Memory B cell (primary cell): ENCODE measurements at places on chromosomes 13 and 19.

DNA sequence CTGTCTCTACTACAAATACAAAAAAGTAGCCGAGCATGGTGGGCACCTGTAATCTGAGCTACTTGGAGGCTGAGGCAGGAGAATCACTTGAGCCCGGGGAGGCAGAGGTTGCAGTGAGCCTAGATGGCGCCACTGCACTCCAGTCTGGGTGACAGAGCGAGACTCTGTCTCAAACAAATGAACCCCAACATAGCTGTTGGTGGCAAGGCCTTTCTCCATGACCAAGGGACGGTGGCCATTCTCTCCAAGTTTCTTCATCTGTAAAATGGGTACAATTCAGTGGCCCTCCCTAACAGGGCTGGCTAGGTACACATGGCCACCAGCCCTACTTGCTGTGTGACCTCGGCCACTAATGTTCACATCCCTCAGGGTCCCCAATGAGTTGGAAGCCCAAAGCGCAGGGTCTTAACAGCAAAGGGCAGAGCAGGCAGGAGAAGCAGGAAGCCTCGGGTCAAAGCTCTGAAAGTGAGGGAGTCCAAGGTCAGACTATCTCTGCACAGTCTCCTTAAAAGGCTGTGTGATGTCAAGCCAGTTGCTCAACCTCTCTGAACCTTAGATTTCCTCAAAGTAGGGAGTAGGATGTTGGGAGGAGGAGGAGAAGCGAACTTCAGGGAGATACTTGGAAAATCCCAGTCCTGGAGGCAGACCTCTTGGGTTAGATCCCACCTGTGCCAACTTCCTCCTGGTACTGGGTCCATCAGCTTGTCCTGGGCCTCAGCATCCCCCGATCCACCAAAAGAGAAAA lies 2.7 kb downstream of the JUND start:
- DNase-seq = no peak

DNA sequence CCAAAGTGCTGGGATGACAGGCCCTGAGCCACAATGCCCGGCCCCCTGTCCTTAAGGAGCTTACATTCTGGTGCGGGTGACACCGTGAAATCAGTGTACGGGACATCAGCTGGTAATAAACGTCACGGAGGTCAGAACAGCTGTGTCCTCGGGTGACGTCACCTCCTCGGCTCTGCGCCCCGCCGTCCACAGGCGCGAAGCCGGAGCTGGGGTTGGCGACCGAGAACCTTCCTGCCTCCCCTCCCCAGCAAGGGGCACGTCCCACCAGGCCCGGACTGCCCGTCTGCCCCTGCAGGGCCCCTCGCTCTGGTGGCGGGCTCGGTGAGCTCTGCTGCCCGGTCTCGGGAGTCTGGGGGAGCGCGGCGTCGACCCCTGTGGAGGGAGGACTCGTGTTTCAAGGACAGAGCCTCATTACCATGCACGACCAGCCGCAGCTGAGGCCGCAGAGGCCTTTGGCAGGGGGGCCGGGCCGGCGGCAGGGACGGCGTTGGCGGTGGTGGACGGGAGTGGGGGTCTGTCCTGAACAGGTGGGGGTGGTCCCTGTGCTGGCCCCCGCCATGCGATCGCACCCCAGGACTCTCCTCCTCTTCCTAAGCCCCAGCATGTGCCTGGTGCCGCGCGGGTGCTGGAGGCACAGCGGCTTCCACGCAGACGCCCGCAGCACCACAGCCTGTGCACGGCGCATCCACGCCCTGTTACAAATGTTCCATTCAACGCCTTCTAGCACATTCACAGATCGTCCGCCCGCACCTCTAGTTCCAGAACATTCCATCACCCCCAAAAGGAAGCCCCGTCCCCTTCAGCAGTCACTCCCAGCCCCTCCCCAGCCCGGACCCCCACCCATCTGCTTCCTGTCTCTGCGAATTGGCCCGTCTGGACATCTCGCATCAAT lies 5.4 kb downstream of the LINGO3 start:
- DNase-seq = no peak

DNA sequence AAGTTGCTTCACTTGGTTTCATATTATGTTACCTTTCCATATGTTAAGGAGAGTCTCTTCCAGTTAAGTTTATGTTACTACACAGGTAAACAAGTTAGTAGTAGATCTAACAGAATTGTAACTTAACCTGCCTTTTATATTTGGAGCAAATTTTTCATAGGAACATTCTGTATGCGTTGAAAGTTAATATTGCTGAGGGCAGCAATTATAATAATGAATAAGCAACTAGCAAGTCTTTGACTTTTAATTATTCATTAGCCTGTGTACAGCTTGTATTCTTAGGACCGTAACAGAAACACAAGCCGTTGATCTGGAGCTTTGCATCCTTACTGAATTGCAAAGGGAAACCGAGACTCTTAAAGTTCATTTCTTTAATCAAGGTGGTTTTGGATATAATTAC lies 11.6 kb downstream of the SUGT1 start:
- DNase-seq = no peak

DNA sequence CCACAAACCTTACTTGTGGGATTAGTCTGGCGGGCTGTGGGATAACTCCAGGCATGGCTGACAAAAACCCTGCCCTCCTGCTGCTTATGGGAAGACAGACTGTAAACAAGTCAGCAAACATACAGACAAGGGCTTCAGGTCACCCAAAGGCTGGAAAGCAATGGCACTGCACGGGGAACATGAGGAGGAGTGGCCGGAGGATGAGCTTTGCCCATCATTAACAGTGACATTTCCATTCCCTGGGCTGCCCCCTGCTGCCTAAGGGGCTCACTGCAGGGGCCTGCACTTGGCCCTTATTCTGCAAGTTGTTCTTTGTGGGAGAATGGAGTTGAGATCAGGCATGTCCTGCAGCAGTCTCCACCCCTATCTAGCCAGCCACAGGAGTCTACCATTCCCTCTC lies 91.3 kb downstream of the UQCRFS1 start:
- DNase-seq = no peak

GRCh38 chr19:30861919-30862318 lies 487.3 kb downstream of the TSHZ3 start:
- no peak for DNase-seq

GRCh38 chr19:13411899-13412298 lies 94.4 kb downstream of the CACNA1A start:
- DNase-seq = no peak

- no peak for DNase-seq
These were observed 4.4 kb downstream of the TM6SF2 start for GRCh38 chr19:19268453-19269385.

GRCh38 chr19:58181902-58182576 lies 822 bp upstream of the ZNF274 start:
- peak; percentile 50 for DNase-seq

- DNase-seq = peak; percentile 64
These were observed 6.3 kb upstream of the MRPS31 start for GRCh38 chr13:40777166-40777808.

- no peak for DNase-seq
These were observed at the start of gene NTF4 for GRCh38 chr19:49064768-49065611. Gene NTF4, minus strand, starts transcription at chr19:49064818. Its CDS starts 2,821 bp downstream, at chr19:49061997.

DNA sequence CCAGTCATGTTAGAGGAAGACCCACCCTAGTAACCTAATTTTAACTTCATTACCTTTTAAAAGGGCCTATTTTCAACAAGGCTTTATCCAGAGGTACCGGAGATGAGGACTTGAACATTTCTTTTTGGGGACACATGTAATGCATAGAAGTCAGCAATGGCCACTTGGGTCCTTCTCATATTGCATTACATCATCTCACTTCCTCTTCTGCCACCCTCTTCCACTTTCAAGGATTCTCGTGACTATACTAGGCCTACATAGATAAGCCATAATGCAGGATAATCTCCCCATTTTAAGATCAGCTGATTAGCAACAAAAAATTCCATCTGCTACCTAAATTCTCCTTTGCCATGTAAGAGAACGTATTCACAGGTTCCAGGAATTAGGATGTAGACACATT lies 557.2 kb downstream of the KCTD12 start:
- no peak for DNase-seq

- DNase-seq = no peak
These were observed 450.8 kb downstream of the DCT start for GRCh38 chr13:94028650-94029049.

DNA sequence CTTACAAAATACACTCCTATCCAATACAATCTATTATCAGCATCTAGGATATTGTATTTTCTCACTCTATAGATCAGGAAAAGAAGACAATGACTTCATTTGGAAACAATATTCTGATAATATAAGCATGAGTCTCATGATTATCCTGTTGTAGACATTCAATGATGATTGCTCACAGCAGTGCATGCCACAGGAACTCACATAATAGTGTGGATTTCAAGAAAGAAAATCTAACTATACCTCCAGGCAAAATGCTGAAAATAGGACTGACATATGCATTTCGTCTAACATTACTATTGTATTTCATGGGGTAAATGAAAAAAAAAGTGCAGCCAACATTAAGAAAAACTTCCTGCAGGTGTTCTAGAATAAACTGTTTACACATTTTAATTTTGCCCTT lies 122.6 kb downstream of the POSTN start:
- DNase-seq = no peak

DNA sequence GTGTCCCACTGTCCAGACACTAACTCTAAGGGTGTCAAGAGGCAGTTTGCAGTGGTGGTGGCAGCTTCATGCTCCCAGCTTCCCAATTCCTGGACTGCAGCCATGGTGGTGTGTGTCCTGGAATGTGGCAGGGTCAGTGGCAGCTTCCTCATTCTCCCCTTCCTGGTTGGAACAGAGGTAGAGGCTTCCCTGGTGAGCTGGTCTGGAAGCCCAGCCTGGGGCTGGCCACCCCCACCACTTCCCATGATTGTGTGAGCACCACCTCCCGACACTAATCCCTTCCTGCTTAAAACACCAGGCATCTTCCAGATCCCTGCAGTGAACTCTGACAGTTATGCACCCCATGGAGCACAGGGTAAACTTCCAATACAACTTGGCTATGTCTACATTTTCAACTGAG lies 134.9 kb downstream of the RAP2A start:
- DNase-seq = no peak

DNA sequence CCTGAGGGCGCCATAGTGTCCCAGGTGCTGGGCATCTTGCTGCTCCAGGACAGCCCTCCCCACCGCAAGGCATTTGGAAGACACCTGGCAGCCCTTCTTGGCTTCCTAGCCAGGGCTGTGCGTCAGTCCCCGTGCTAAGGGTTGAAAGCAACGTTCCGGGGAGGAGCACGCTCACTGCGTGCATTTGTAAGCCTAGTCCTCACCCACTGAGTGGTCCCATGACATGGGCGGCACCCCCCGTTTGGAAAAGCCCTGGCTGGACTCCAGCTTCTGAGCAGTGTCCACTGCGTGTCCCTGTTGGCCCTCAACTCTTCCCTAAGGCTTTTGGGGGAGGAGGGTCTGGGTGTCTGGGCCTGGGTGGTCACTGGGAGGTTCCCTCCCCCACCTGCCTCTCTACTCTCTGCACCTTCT lies 76.3 kb upstream of the GPR183 start:
- DNase-seq = no peak

- no peak for DNase-seq
These were observed 34.4 kb downstream of the NLRP4 start for GRCh38 chr19:55870736-55871135.

DNA sequence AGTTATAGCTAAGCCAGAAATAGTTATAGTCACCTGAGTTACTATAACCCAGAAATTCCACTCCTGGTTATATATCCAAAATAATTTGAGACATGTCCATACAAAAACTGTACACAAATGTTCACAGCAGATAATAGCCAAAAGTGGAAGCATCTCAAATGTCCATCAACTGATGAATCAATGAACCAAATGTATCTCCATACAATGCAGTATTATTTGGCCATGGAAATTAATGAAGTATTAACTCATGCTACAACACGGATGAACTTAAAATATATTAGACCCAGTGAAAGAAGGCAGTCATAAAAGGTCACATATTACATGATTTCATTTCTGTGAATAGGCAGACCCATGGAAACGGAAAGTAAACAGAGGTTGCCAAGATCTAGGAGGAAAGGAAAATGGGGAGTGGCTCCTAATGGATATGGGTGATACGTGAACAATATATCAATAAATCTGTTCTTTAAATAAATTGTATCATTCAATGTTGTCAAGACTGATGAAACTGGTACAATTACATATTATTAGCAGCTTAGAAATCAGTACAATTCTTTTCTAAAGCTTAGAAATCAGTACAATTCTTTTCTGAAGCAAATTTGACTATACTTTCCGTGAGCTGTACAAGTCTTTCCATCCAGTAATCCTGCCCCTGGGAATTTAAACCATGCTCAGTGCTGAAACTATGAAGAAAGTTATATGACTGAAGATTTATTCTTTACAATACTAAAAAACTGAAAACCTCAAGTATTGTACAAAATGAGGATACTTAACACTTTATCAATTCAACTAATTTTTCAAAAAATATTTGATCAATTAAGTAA lies 47.0 kb upstream of the DIAPH3 start:
- DNase-seq = no peak

GRCh38 chr13:64867856-64868255 lies 2362.3 kb downstream of the PCDH9 start:
- DNase-seq = no peak

DNA sequence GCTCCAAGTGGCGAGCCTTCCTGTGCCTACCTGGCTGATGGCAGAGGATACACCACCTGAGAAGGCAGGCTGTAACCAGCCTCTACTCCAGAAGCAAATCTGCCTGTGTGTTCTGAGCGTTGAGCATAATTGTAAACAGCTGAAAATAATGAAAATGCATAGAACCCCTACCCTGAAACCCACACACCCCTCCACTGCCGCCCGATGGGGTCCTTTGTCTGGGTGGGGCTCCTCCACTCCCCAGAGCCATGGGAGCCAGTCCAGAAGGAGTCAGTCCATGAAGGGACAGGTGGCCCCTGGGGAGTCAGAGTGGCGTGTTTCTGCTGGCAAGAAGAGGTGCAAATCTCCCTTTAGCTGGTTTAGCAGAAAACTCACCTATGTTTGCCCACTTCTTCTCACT lies 8.0 kb upstream of the SOX1 start:
- DNase-seq = no peak

DNA sequence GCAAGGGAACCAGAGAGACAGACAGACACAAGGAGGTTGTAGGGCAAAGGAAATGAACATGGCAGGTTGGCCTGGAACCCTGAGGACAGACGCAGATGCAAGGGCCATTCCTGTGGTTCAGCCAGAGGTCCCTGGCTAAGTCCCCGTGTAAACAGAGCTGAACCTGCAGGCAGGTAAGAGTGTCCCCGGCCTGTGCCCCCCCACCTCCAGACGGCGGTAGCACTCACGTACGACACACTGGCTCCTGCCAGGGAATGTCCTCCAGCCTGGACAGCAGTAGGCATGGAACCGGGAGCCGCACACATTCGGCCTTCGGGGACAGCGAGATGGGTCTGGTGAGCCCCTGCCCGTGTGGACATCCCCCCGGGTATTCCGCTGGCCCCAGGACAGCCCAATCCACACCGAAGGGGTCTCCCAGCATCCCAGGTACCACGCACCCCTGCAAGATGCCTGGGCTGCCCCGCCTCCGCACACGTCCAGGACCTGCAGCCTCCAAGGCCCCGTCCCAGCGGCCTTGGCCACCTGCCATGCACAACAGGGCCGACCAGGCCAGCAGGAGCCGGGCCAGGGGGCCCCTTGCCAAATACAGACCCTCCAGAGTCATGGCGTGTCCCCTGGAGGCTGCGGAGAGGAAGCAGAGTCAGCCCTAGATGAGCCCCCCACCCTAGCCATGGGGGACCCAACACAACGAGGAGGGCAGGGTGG lies 2.4 kb downstream of the FBN3 start:
- no peak for DNase-seq
